ENCODE measurements at places on chromosomes 3 and 15.

DNA sequence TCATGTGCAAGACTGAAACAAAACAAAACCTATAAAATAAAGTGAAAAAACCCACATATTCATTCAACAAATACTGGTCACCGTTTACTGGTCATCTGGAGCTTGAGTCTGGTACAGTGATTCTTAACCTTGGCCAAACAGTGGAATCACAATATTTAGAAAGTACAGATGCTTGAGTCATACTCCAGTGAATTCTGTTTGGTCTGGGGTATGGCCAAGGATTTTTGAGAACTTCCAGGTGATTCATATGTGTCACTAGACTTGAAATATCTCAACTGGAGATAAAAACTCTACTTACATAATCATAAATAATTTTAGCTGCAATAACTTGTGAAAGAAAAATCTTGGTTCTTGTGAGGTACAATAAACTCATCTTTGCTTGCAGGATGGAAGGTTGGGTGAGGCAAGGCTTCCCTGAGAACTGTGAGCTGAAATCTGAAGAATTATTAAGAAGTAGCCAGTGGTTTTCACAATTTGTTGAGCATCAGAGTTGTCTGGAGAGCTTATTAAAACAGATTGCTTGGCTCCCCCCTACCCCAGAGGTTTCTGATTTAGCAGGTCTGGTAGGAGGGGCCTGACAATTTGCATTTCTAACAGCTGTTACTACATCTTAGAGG, 9.6 kb downstream of the NEK11 start:
- no peak for DNase-seq

- no peak for DNase-seq
These were observed 3.9 kb downstream of the FNDC3B start for GRCh38 chr3:172043233-172043632.

DNA sequence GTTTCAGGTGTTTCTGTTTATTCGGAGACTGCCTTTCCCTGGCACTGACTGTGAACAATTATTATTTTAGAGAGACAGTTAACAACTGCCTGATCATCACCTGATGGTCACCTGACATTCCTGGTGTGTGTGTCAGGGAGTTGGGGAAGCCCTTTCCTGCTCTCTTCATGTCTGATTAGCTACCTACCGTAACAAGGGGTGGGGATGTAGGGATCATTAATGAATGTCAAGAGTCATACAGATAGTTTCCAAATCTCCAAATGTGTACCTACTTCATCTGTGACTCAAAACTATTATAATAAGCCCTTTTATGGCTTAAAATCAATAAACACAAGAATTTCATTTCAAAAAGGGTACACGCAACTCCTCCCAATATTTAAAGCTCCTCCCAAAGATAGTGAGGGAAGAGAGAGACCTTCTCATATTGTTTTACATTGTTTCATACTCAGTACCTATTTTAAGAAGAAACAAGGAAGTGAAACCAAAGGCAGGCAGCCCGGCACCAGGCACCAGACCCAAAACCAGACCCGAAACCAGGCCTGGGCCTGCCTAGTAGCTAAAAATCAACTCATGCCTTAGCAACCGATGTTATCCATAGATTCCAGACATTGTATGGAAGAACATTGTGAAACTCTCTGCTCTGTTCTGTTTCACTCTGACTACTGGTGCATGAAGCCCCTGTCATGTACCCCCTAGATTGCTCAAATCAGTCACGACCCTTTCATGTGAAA, 844.9 kb upstream of the ALCAM start:
- peak; percentile 64 for DNase-seq

DNA sequence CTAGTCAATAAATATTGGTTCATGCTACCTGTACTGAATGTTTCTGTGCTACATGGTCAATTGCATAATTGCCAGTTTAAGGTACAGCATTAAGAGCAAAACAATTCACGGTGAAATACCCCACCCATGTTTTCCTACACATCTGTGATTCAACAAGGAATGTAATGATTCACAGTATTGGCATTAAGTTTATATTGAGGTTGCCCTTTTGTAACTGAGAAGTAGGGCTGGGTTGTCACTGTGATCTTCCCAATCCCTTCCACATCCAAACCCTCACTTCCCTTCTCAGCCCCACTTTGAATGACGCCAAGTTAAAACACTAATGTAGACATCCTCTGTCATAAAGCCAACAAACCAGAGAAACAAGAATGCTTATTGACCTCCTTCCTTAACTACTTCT, 112.0 kb upstream of the TJP1 start:
- DNase-seq = no peak

GRCh38 chr15:64274341-64274950, 81.5 kb downstream of the CSNK1G1 start:
- peak; percentile 18 for DNase-seq

DNA sequence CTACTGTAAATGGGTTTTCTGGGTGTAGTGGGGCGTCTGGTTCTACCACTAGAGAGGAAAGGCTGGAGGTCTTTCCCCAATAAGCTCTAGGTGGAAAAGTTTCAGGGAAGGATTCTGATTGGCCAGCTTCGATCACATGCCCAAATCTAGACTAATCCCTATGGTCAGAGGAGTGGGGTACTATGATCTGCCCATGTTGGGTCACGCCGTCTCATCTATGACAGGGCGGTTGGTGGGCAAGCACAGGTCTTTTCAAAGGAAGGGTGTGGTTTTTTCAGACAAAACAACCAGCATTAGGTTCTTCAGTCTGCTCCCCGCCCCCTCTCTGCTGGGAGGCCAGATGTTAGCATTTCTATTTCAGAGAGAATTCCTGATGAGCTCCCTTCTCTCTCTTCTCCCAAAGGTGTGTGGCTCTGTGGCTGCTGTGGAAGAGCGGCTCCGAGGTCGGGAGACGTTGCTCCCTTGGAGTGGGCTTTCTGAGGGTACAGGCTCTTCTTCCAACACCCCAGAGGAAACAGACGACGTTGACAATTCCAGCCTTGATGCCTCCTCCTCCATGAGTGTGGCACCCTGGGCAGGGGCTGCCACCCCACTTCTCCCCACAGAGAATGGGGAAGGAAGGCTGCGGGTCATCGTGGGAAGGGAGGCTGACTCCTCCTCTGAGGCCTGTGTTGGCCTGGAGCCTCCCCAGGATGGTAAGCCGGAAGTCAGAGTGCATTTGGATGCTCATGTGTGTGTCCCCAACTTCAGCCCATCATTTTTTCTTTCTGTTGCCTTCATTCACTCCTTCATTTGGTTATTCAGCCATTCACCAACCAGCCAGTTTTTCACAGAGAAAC, 9.7 kb upstream of the TATDN2 start:
- DNase-seq = no peak

- no peak for DNase-seq
These were observed 550 bp downstream of the CLN6 start for GRCh38 chr15:68228971-68229385.

DNA sequence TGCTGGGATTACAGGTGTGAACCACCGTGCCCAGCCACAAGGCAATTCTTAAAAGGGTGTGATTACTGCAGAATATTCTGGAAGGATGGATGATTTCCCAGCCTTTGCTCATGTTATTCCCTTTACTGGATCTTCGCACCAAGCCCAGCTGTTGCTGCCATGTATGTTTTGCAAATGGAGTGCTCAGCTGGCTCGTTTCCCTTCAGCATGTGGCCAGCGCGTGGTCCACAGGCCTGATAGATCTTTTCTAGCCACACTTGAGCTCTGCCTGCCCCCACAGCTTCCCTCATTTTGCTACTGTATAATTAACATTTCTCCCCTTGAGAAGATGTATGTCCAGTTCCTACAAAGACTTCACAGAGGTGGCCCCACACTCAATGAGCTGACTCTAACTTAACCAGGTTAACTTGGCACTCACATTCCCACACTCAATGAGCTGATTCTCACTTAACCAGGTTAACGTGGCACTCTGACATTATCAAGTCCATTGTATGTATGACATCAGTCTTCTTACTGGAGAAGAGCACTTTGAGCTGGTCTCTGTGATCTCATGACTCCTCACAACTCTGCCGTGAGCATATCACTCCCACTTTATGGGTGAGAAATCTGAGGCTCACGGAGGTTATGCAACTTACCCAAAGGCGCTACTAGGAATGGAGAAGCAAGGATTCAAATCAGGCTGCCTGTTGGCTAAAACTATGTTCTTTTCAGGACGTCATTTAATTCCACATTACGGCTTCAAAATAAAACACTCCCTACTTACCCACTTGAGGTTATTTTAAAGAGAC, 49.2 kb downstream of the TM4SF4 start:
- no peak for DNase-seq

Data from pons (tissue), 1 donor.